ENCODE measurements at places on chromosomes 5 and 9.

- no peak for DNase-seq
Observed at GRCh38 chr5:16350816-16351215, 114.8 kb downstream of the ZNF622 start.

DNA sequence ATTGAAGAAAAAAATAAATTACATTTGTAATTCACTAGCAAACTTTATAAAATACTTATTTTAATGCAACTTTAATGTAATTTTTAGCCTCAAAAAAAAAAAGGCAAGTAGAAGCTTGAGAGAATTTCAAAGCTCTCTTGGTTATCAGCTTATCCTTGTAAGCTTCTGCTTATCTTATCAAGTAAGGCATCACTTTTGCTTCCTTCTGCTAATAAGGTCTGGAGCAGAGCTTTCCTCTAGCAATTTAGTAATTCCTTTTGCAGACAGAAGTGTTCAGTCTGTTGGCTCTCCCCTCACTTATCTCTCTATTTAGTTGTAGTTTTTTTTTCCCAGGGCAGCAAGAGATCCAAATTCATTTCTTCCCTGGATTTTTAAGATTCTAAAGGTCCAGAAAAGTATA lies 525.0 kb downstream of the ISL1 start:
- no peak for DNase-seq

- no peak for DNase-seq
Observed at GRCh38 chr5:7827610-7828009, 23.3 kb downstream of the CFAP90 start.

- DNase-seq: no peak
Observed at GRCh38 chr5:126188804-126189203, 234.4 kb upstream of the GRAMD2B start.

GRCh38 chr5:82640916-82641315 lies 362.8 kb upstream of the RPS23 start:
- DNase-seq: no peak

DNA sequence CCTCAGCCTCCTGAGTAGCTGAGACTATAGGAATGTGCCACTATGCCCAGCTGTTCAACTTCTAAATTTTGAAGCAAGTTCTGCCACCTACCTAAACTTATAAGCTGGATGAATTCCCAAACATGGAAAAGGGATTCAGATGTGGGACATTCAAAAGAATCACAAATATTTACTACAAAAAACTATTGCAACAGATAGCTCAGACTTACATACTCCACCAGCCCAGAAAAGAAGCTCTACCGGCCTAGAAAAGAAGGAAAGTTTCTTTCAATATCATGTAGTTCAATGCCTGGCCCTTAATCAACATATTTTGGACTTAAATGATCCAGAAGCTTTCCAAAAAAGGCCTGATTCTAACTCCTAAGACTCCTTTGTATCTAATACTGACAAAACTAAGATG lies 23.8 kb downstream of the SH3RF2 start:
- DNase-seq: no peak

GRCh38 chr9:81656004-81656403 lies 33.3 kb downstream of the TLE1 start:
- no peak for DNase-seq

- no peak for DNase-seq
Observed at GRCh38 chr9:14812806-14813205, 90.3 kb upstream of the CER1 start.

DNA sequence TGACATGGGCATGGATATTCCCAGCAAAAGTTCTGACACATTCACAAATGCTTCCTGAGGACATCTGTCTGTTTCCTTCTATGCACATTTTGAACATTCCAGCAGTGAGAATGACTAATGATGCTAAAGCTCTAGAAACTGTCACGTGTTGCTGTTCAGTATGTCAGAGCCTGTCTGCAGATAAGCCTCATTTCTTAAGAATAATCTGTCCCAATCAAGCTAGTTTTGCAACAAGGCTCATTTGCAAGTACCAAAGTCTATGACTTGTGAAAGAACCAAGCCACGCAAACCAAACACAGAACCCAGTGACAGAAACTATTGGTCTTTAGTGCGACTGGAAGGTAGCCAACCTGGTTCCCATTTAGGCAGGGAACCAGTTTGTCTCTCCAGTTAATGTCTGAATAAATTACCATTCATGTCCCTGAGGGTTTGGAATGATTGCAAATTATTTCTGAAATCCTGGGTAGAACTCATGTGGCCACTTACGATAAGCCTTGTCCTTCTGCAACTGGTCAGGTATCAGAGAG lies 178.5 kb downstream of the C9orf152 start:
- no peak for DNase-seq

DNA sequence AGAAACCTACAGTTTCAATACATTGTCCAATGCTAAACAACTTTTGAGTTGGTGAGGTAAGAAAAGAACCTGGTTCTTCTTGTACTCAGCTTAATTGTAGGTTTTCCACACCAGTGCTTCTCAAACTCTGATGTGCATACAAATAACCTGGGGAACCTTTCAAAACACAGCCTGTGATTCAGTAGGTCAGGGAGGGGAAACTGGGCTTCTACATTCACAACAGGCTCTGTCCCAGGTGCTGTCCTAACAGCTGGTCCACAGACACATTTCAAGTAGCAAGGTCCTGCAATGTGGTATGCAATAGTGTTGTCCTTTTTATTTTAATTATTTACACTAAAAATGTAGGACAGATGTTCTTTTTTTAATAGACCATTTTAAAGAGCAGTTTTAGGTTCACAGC lies 47.4 kb upstream of the SNCAIP start:
- DNase-seq: no peak

Measured in thoracic aorta (tissue), 2 donors.